Activated CD8-positive, alpha-beta T cell treated with anti-CD3 and anti-CD28 coated beads, Interleukin-2, amount 10 ng/mL, durations not matched to agents 7 days and 5 days (primary cell): ENCODE measurements at places on chromosomes 4 and X.

GRCh38 chrX:100609591-100609990 is 24.9 kb downstream of the TNMD start:
- H3K27me3 ChIP-seq: peaks cover 7% of the 10 kb centered on the region
- H3K4me3 ChIP-seq: no peak overlapping the region
- H3K36me3 ChIP-seq: no peaks in the 10 kb centered on the region
- no peak for DNase-seq
- peaks cover 9% of the 10 kb centered on the region for H3K4me1 ChIP-seq

DNA sequence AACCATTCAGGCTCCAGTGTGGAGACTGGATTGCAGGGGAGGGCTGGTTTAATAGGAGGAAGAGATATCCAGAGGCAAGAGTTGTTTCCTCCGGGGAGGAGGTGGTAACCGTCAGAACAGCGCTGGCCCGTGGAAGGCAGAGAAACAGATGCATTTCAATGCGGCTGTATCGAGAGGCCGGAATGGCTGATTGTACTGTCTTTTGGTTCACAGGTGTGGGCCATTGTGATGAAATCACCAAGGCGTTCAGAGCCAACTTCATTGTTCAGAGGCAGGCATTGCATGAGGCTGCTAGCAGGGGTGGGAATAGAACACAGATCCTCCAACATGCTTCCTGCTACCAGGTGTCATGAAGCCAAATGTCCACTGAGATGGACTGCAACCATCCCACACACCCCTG is 53.0 kb downstream of the SHOX start:
- no peak for DNase-seq
- no peak overlapping the region for H3K27ac ChIP-seq
- no peaks in the 10 kb centered on the region for H3K4me1 ChIP-seq
- H3K4me3 ChIP-seq: no peak overlapping the region
- H3K27me3 ChIP-seq: no peaks in the 10 kb centered on the region

DNA sequence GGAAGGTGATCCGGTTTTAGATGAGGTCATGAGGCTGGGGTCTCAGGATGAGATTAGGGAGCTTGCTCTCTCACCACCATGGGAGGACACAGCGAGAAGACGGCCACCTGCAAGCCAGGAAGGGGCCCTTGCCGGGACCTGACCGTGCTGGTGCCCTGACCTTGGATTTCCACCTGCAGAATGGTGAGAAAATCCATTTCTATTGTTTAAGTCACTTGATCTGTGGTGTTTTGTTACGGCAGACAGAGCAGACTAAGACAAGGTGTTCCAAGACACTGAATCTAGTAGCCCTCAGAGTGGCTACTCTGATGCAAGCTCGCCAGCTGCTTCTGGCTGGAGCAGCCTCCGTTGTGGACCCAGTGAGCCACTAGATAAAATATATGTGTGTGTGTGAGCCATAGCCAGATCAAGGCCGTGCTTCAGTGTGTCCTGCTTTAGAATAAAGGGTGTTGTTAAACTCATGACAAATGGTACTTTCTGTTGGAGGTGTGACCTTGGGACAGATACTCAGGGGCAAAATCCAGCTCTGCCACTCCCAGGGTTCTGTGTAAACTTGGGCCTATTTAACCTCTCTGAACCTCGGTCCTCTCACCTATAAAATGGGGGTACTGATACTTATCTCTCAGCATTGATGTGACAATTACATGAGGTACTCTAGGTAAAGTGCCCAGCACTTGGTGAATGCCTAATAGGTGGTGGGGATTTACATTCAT is 67.9 kb upstream of the STX18 start:
- no peaks in the 10 kb centered on the region for H3K36me3 ChIP-seq
- H3K27me3 ChIP-seq: no peaks in the 10 kb centered on the region
- H3K27ac ChIP-seq: no peak overlapping the region

DNA sequence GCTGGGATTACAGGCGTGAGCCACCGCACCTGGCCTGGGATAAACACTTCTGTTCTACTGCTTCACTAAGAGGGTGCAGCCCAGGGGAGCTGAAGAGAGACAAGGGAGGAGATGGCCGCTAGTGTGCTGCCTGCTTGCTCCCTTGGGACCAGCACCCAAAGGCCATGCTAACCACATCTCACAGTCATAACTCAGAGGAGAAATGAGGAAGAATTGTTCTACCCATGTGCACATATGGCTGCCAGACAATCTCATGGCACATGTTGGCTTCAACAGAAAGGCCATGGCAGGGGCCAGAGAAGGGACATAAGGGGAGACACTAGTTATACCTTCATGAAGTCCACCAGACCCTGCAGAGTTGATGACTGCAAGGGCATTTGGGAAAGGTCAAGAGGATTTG is 22.4 kb downstream of the CLDN22 start:
- H3K27ac ChIP-seq: no peak overlapping the region
- H3K27me3 ChIP-seq: no peaks in the 10 kb centered on the region
- H3K36me3 ChIP-seq: no peaks in the 10 kb centered on the region
- H3K4me1 ChIP-seq: peaks cover 3% of the 10 kb centered on the region
- no peak for DNase-seq
- no peak overlapping the region for H3K4me3 ChIP-seq

DNA sequence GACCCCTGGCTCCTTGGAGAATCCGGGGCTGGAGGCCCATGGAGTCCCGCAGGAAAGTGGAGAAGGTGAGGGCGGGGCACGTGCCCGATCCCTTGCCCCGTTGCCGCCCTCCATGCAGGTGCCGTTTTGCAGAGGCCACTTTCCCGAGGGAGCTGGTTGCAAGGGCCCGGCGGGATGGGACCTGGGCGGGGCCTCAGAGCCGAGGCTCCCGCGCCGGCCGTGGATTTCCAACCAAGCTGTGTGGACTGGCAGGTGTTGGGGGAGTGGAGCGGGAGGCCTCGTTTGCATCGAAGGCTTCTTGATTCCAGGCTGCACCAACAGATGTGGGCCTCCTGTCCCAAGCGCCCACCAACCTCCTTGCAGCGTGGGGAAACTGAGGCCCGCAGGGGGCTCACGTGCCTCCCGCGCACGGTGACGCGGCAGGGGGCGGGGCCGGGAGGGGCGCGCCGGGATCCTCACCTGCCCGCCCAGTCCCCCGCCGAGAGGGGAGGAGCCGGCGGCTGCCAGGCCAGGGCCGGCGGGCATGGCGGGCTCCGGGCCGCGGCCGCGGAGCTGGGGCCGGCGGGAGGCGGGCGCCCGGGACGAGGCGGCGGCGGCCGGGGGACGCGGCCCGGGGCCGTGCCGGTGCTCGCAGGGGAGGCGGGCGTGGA is 24.9 kb downstream of the SH3BP2 start:
- peak overlapping the region; percentile 62 for H3K27ac ChIP-seq
- peak overlapping the region; percentile 73 for H3K4me3 ChIP-seq
- DNase-seq: no peak

DNA sequence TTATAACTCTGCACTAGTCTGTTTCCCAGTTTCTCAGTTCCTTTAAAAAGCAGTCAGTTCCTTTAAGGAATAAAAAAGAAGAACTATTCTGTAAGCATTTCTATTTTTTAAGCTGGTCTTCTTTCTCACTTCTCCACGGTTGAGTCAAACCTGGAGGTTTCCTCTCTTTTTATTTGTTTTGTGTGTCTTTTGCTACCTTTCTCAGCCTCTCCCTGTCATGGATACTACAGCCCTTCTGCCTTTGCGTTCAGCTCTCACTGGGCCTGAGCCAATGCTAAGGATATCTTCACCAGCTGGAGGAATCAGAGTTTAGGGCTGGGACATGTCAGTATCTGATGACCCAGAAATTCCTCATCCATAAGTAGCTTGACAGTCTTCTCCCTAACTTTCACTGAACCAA is 49.7 kb upstream of the PRKX start:
- peaks cover 15% of the 10 kb centered on the region for H3K27me3 ChIP-seq
- no peak overlapping the region for H3K27ac ChIP-seq
- DNase-seq: no peak
- no peaks in the 10 kb centered on the region for H3K36me3 ChIP-seq
- H3K4me1 ChIP-seq: peaks cover 6% of the 10 kb centered on the region

GRCh38 chr4:182325848-182326255 is 82.7 kb downstream of the TENM3 start:
- H3K27me3 ChIP-seq: no peaks in the 10 kb centered on the region
- no peak for DNase-seq

- no peaks in the 10 kb centered on the region for H3K4me1 ChIP-seq
- H3K4me3 ChIP-seq: no peak overlapping the region
- H3K36me3 ChIP-seq: no peaks in the 10 kb centered on the region
- H3K27ac ChIP-seq: no peak overlapping the region
- DNase-seq: no peak
- no peaks in the 10 kb centered on the region for H3K27me3 ChIP-seq
These were observed 94.8 kb downstream of the RNF150 start for GRCh38 chr4:141038428-141038827.

DNA sequence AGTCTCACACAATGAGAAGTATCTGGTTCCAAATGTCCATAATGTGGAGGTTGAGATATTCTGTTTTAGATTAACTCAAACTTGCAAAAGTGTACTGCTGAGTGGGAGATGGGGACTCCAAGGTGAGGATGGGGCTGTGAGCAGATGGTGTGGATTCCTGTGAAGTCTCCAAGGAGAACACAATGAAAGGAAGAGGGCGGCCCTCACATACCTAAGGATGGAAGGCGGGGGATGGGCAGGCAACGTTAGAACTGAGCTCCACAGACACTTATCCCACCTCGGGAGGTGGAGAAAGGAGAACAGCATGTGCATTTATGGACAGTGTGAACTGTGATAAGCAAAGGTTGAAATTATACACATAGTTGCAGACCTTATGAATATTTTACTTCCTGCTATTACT is 9.9 kb upstream of the SPATA4 start:
- no peak overlapping the region for H3K27ac ChIP-seq
- peaks cover 23% of the 10 kb centered on the region for H3K27me3 ChIP-seq
- no peak overlapping the region for H3K4me3 ChIP-seq
- no peak for DNase-seq
- H3K36me3 ChIP-seq: no peaks in the 10 kb centered on the region

- no peaks in the 10 kb centered on the region for H3K36me3 ChIP-seq
- no peak overlapping the region for H3K27ac ChIP-seq
- no peaks in the 10 kb centered on the region for H3K4me1 ChIP-seq
- no peak for DNase-seq
These were observed 408.6 kb upstream of the ACTRT1 start for GRCh38 chrX:128460835-128461234.

- H3K4me3 ChIP-seq: no peak overlapping the region
- no peak for DNase-seq
- H3K4me1 ChIP-seq: no peaks in the 10 kb centered on the region
These were observed 80.4 kb downstream of the SHROOM2 start for GRCh38 chrX:9866633-9867032.

DNA sequence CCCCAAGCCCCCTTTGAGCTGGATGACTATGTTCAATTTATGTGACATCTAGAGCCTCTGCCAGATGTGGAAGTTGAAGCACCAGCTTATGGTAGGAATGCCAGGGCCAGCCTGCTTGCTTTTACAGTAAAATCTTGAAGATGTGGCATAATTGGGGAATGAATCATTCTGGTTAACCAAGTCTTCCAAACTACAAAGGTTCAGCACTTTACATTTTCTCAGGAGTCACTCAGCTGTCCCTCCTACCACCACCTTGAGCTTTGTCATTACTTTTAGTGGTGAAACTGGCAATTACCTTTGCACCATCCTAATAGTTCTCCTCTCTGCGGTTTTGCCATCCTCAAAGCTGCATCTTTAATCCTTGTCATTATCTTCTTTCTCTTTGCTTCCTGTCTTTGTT is 172.2 kb downstream of the HS6ST2 start:
- DNase-seq: no peak
- no peaks in the 10 kb centered on the region for H3K27me3 ChIP-seq
- H3K4me3 ChIP-seq: no peak overlapping the region
- no peaks in the 10 kb centered on the region for H3K36me3 ChIP-seq
- H3K4me1 ChIP-seq: no peaks in the 10 kb centered on the region
- no peak overlapping the region for H3K27ac ChIP-seq

DNA sequence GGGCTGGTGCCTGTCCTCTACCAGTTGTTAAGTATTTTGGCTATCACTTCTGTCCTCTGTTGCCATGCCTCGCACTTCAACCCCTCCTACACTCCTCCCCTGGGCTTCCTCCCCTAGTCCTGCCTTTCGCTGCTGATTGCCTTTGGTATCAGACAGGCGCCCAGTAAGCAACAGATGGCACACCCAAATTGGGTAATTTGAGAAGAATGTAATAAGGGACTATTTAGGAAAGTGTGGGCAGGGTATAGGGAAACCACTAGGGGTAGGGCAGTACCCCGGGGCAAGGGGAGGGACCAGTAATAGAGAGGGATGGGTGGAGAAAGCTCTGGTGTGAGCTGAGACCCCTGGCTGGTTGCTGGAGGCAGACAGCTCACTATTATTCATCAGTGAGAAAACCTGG is 172.7 kb upstream of the USP9X start:
- H3K4me1 ChIP-seq: no peaks in the 10 kb centered on the region
- H3K4me3 ChIP-seq: no peak overlapping the region
- H3K27me3 ChIP-seq: no peaks in the 10 kb centered on the region
- no peak for DNase-seq

DNA sequence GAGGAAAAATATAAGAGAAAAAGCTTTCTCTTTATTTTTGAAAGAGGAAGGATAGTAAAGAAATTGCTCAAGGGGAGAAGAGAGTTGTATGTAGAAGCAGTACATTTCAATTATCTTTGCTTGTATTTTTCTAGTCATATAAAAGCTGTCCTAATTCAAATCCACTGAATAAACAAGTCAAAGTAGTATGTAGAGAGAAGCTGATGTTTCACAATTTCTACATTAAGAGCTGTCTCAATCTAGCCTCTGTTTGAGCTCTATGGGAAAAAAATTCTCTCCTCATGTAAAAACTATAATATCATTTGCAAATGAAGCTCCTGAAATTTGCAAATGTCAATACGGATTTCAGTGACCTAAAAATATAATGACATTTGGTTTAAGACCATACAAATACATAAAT is 52.6 kb downstream of the CHM start:
- H3K36me3 ChIP-seq: no peaks in the 10 kb centered on the region
- no peak overlapping the region for H3K27ac ChIP-seq
- H3K4me3 ChIP-seq: no peak overlapping the region
- no peak for DNase-seq

- H3K4me3 ChIP-seq: no peak overlapping the region
- peaks cover 6% of the 10 kb centered on the region for H3K36me3 ChIP-seq
- H3K27ac ChIP-seq: no peak overlapping the region
These were observed 110.9 kb downstream of the FBXW7 start for GRCh38 chr4:152424977-152425376.

GRCh38 chr4:40152637-40153036 is 44.2 kb upstream of the RHOH start:
- H3K4me1 ChIP-seq: peaks cover 28% of the 10 kb centered on the region
- no peak for DNase-seq
- no peak overlapping the region for H3K27ac ChIP-seq
- H3K27me3 ChIP-seq: no peaks in the 10 kb centered on the region
- H3K4me3 ChIP-seq: peak overlapping the region; percentile 10
- peaks cover 52% of the 10 kb centered on the region for H3K36me3 ChIP-seq

GRCh38 chr4:6983544-6984142 is 59.5 kb upstream of the TADA2B start:
- H3K36me3 ChIP-seq: peaks cover 13% of the 10 kb centered on the region
- H3K27ac ChIP-seq: no peak overlapping the region
- no peak for DNase-seq

- H3K27ac ChIP-seq: no peak overlapping the region
- H3K36me3 ChIP-seq: peaks cover 37% of the 10 kb centered on the region
- H3K27me3 ChIP-seq: no peaks in the 10 kb centered on the region
- peaks cover 61% of the 10 kb centered on the region for H3K4me1 ChIP-seq
- H3K4me3 ChIP-seq: no peak overlapping the region
- DNase-seq: no peak
These were observed 6.9 kb downstream of the GAK start for GRCh38 chr4:925171-925570.

GRCh38 chr4:159009521-159009920 is 93.4 kb upstream of the RAPGEF2 start:
- H3K27ac ChIP-seq: no peak overlapping the region
- no peak for DNase-seq
- H3K27me3 ChIP-seq: peaks cover 4% of the 10 kb centered on the region
- H3K36me3 ChIP-seq: no peaks in the 10 kb centered on the region
- H3K4me1 ChIP-seq: no peaks in the 10 kb centered on the region
